Type B pancreatic cell (in vitro differentiated cells): ENCODE measurements at places on chromosomes 13 and 19. TPM values are rescaled to one million over a fixed set of nuclear protein-coding genes. Genes with fewer than 3 reads are reported as not detected.

DNA sequence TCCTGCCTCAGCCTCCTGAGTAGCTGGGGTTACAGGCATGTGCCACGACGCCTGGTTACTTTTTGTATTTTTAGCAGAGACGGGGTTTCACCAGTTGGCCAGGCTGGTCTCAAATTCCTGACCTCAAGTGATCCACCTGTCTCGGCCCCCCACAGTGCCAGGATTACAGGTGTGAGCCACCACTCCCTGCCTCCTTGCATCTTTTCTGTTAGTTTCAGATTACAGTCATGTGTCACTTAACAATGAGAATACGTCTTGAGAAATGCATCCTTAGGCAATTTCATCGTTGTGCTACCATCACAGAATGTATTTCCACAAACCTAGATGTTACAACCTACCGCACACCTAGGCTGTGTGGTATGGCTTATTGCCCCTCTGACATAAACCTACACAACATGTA, 180.4 kb downstream of the TM9SF2 start:
- DNase-seq = no peak
- no peak overlapping the region for H3K4me3 ChIP-seq
- H3K27me3 ChIP-seq = peaks cover 12% of the 10 kb centered on the region
- no peaks in the 10 kb centered on the region for H3K36me3 ChIP-seq
- H3K27ac ChIP-seq = no peak overlapping the region
- H3K4me1 ChIP-seq = peaks cover 15% of the 10 kb centered on the region

- H3K27ac ChIP-seq = peak overlapping the region; percentile 76
- DNase-seq = no peak
- peaks cover 14% of the 10 kb centered on the region for H3K4me1 ChIP-seq
- no peaks in the 10 kb centered on the region for H3K36me3 ChIP-seq
- H3K4me3 ChIP-seq = peak overlapping the region; percentile 91
These were observed 512 bp upstream of the REX1BD start for GRCh38 chr19:18587962-18588610.

DNA sequence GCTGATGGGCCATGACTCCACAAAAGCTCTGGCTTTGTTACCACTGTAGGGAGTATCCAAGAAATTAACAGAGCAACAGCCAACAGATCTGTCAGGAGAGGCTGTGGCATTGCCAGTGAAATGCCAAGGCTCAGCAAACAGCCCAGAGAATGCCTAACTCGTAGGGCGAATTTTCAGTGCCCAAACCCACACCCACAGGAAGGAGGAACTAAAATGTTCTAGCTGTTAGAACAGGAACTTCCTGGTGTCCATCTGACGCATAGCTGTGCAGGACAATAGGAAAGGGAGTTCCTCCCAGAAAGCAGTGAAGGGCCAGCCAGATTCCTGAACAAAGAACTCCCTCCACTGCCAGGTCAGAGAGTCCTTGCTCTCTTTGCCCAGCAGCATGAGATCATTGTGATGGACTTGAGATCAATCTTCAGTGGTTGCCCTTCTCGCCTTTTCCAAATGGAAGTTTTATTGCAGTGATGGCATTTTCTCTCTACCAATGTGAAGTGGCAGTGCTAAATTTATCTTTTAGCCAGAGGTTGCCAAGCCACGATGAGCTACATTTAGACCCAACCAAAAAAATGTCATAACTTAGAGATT, 224.2 kb upstream of the STARD13 start:
- peaks cover 5% of the 10 kb centered on the region for H3K4me1 ChIP-seq
- no peaks in the 10 kb centered on the region for H3K36me3 ChIP-seq

- peaks cover 7% of the 10 kb centered on the region for H3K4me1 ChIP-seq
- H3K27ac ChIP-seq = no peak overlapping the region
- peaks cover 13% of the 10 kb centered on the region for H3K27me3 ChIP-seq
- no peak overlapping the region for H3K4me3 ChIP-seq
- no peak for DNase-seq
- no peaks in the 10 kb centered on the region for H3K36me3 ChIP-seq
These were observed 18.0 kb downstream of the PRR36 start for GRCh38 chr19:7856109-7856591.

- no peak overlapping the region for H3K4me3 ChIP-seq
- H3K27me3 ChIP-seq = no peaks in the 10 kb centered on the region
- H3K27ac ChIP-seq = no peak overlapping the region
- H3K36me3 ChIP-seq = peaks cover 34% of the 10 kb centered on the region
- no peaks in the 10 kb centered on the region for H3K4me1 ChIP-seq
- DNase-seq = no peak
These were observed 33.3 kb downstream of the CLDN10 start for GRCh38 chr13:95585867-95586266.

Gene MIA
- 1.7 and 3.2 TPM in 2 replicates for total RNA-seq

Gene ZNF433
- 8.9 and 11.9 TPM in 2 replicates for total RNA-seq
